AG20443 (cell line): ENCODE measurements at places on chromosomes 4 and X.

DNA sequence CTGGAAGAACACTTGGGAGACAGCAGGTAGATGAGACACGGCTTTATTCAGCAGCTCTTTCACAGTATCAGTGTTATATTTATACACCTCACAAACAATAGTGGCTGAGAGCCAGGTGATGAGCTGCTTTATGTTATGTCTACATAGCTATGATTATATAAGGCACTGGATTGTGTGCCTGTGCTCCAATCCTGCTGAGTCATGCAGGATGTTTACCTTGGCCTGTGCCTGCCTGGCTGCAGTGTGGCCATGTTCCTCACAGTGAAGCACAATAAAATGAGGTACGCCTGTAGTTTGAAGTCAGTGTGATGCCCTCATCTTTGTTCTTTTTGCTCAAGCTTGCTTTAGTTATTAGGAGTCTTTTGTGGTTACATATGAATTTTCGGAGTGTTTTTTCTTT, 31.3 kb downstream of the CXCL13 start:
- DNase-seq: no peak

GRCh38 chr4:48187813-48188212, 53.8 kb upstream of the TXK start:
- DNase-seq: no peak

DNA sequence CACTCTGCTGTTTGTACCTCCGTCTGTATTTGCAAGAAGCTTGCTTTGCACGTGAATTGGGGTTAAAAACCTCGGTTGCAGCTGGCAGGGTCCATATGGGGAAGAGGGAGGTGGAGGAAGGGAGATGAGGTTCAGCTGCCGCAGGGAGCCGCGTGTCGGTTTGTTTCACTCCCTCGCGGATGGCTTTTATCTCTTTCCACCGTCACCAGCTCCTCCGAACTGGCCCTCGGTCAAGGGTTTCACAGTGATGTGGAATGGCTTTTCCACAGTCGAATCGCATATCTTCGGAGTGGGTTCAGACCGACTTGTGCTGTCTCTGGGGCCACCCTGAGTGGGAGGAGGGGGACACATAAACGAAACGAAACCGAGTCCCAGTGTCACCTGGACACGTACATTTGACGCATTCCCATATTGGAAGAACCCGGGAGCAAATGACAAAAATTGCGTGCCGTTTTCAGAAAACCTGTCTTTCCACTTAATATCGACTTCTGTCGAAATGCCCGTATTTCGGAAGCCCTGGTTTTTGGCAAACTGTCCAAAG, 929 bp downstream of the ZBTB33 start:
- DNase-seq: peak; percentile 43

- no peak for DNase-seq
Measured at GRCh38 chr4:7773401-7774180, 166.1 kb downstream of the AFAP1 start.

- DNase-seq: no peak
Measured at GRCh38 chr4:98166025-98166730, 22.9 kb upstream of the STPG2 start.

GRCh38 chr4:14726441-14726840, 275.8 kb upstream of the CPEB2 start:
- DNase-seq: no peak

DNA sequence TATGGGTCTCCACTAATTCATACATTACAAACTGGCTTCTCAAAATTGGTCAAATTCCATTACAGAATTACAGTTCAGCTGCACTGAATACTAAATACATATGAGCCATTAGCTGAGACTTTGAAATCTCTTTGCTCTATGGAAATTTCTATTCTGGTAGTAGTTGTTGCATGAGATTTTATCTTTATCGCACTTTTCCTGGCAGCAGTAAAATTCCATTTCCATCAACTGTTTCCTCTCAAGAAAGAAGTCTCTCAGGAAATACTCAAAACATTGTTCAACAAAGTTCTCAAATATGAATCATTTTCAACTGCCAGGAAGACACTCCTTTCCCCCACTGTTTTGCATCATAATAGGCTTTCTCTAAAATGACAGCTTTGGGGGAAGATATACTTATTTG, 51.3 kb downstream of the ATP11C start:
- peak; percentile 24 for DNase-seq

DNA sequence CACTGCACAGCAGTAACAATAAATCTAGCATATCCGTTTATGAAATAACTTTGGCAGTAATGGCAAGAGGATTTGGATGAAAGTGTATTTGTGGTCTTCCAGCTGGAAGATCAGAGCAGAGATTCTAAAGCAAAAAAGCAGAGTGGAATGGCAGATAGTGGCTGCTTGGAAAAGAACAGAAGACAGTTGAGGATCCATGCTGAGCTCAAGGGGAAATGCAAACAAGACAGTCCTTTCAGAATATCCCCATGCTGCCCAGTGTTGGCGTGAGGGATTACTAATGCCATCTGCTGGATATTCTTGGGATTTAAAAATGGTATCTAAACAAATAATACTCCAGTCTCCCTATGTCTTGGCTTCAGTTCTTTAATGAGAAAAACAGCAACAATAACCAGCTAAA, 629.1 kb upstream of the ATOH1 start:
- peak; percentile 66 for DNase-seq

- no peak for DNase-seq
Measured at GRCh38 chrX:13366698-13367097, 46.8 kb upstream of the ATXN3L start.

DNA sequence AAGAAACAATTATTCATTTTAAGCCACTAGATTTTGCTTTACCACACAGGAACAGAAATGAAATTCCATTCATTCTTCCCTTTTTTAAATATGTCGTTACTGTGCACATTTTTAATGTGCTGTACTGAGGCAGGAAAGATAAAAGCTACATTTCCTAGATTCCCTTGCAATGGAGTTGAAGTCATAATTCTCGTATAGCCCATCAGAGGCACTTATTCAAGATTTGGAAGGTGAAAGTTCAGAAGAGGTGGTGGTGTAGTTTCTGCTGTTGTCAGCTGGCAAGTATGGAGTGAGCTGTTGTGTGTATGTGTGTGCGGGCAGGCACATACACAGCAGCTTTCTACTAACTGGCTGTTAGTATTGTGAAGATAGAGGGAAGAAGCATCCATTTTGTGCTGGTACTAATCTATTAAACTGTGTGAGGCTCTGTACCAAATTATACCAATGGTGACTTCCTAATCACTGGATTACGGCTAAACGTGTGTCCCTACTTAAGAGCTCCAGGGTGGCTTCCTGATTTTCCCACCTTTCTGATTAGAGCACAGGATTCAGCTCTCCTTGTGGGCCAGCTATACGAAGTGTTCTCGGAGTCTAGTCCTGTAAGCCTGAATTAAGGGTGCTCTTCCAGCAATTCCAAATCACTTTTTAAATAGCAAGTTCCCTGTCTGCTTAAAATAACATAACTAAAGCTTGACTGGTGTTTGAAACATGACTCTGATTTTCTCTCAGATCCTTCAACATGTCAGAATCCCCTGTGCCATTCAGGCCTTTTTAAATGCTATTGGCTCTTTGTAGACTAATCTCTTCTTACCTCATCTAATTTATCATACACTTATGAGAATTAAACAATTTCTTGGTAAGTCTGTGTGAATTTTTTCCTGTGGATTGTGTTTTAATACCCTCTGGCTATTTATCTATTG, 43.8 kb downstream of the PDS5A start:
- peak; percentile 30 for DNase-seq
